ENCODE measurements at places on chromosomes 16 and 17. TPM values are rescaled to one million over a fixed set of nuclear protein-coding genes. Genes with fewer than 3 reads are reported as not detected.

NAE1 gene
- total RNA-seq: 91.1 TPM

DNA sequence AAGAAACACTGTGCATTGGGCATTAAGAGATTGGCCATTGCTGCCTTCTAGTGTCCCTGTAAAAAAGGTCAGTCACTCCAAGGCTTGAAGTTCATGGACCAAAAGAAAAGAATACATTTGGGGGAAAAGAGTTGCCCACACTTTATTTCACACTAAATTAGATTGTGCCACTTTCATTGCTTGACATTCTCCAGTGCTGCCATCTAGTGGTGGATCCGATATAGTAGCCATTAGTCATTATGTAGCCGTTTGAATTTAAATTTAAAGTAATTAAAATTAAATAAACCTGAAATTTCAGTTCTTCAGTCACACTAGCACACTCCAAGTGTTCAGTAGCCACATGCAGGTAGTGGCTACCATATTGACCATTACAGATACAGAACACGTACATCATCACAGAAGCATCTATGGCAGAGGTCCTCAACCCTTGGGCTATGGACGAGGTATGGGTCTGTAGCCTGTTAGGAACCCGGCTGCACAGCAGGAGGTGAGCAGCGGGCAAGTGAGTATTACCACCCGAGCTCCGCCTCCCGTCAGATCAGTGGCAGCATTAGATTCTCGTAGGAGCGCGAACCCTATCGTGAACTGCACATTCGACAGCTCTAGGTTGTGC lies 21.9 kb upstream of the CDH5 start:
- peak; percentile 52 for DNase-seq

- no peak for DNase-seq
These were observed 133.2 kb downstream of the CBLN1 start for GRCh38 chr16:49148410-49148809.

GRCh38 chr17:50935221-50935995 lies 69.3 kb upstream of the TOB1 start:
- DNase-seq: peak; percentile 59

DNA sequence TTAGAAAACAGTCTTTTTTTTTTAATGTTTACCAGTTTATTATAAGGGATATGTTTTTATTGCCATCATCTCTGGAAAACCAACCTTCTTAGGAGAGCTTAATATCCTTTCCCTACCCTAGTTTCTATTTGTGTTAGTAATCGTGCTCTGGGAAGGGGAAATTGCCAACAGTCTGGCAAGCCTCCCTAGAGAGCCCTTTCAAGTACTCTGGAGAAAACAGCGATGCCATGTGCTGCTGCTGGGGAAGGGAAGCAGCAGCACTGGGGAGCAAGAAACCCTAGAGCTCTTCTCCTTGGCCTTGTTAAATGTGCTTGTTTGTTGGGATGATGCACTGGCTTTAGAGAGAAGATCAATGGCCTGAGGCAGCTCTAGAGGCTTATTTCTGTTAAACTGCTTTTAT lies 10.3 kb downstream of the RETREG3 start:
- no peak for DNase-seq

DNA sequence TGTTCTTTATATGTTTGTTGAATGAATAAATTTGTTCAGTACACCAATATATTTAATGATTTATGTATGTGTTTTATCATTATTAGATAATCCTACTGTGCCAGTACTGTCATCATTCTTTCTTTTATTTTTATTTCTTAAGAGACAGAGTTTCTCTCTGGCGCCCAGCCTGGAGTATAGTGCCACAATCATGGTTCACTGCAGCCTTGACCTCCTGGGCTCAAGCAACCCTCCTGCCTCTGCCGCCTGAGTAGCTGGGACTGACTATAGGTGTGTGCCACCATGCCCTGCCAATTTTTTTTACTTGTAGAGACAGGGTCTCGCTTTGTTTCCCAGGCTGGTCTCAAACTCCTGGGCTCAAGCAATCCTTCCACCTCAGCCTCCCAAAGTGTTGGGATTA lies 41.8 kb downstream of the PAFAH1B1 start:
- no peak for DNase-seq

DNA sequence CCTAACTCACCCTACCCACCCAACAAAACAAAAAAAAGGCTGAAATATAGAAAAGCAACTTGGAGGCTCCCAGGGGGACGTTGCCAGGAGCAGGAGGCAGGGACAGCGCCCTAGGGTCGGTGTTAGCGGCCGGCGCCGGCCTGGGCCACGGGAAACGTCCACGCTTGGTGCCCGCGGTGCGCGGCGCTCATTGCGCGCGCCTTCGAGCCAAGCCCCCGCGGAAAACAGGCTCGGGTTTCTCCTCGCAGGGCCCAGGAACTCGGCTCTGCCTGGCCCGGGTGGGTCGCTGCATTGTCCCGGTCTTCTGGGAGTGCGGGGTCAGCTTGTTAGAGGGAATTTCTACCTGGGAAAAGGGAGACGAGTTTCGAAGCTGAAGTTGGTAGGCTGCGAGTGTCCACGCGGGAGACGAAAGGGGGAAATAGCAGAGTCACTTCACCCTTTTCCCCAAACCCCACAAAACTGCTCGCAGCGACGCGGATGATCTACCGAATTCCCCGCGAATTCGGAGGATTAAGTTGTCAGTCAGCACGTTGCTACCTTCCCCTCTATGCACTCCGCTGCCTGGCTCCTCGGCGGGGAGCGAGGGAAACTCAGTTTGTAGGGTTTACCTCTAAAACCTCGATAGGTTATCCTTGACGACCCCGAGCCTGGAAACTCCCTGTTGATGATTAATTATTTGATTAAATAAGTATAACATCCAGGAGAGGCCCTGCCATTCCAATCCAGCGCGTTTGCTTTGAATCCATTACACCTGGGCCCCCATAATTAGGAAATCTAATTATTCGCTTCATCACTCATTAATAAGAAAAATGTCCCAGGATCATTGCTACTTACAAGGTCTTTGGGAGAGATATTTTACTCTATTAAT lies 751 bp upstream of the FOXC2 start:
- no peak for DNase-seq

DNA sequence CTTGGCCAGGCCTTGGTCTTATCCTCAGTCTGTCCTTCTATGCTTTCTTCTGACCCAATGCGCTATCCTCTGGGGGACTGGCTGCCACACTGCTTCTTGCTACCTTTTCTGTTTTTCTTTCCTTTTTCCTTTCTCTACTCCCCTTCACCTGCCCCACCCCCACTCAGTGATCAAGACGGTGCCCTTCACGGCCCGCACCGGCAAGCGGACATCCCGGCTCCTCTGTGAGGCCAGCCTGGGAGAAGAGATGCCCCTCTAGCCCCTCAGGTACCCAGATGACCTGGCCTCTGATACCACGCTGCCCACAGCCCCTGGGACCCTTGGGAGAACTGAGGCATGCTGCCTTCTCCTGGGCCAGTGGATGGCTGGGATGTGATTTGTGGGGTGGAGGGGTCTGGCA lies 15.6 kb downstream of the SPATA32 start:
- no peak for DNase-seq

GRCh38 chr17:27644586-27644985 lies 13.6 kb downstream of the LGALS9 start:
- DNase-seq: no peak

DNA sequence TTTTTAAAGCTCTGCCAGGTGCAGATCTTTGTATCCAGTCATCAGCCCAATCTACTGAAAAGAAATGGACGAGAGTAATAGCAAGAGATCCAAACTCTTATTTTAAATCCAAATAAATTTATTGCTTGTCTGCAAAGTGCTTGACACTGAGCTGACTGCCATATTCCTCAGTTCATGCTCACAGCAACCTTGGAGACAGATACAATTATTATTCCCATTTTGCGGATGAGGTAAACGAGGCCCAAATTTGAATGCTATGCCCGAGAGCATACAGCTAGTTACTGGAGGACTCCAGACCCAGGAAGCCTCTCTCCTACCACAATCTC lies 620 bp downstream of the NOB1 start:
- peak; percentile 13 for DNase-seq

GRCh38 chr17:53570731-53571130 lies 252.0 kb upstream of the KIF2B start:
- DNase-seq: no peak

DNA sequence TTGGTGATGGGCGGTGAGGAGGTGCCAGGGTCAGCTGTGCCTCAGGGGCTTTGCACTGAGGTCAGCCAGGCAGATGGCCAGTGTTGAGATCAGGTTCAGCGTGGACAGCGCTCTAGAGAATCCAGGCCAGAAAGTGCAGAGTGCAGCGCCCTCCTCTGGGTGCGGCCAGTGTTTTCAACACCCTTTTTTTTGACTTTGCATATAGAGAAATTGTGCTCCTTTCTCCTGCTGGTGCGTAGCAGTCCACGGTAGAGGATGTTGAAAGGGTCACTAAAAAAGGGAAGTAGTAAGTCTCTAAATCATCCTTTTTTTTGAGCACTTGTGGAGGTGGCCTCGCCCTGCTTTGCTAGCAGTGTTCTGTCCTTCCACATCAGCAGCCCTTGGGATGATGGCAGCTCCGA lies 53.9 kb downstream of the BANP start:
- no peak for DNase-seq

- DNase-seq: no peak
These were observed 36.5 kb upstream of the BCAS3 start for GRCh38 chr17:60641126-60641525.

DNA sequence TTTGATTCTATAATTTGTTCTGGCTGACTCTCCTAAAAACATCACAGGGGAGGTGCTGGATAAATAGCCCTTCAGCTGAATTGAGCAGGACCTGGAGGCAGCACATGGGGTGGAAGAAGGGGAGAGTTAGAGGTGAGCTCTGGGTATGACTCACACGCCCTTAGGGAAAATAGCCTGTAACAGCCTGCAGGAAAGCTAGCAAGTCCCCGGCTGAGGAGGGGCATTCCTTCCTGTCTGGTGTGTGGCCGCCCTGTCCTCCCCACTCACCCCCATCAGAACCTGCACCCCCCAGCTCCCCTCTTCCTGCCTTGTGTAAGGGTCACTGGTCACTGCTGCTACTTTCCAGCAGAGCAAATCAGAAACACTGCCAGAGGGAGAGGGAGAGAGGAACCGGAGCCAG lies 187.4 kb downstream of the C16orf95 start:
- no peak for DNase-seq
